NCI-H774 (cell line): ENCODE measurements at places on chromosomes 12 and 14.

DNA sequence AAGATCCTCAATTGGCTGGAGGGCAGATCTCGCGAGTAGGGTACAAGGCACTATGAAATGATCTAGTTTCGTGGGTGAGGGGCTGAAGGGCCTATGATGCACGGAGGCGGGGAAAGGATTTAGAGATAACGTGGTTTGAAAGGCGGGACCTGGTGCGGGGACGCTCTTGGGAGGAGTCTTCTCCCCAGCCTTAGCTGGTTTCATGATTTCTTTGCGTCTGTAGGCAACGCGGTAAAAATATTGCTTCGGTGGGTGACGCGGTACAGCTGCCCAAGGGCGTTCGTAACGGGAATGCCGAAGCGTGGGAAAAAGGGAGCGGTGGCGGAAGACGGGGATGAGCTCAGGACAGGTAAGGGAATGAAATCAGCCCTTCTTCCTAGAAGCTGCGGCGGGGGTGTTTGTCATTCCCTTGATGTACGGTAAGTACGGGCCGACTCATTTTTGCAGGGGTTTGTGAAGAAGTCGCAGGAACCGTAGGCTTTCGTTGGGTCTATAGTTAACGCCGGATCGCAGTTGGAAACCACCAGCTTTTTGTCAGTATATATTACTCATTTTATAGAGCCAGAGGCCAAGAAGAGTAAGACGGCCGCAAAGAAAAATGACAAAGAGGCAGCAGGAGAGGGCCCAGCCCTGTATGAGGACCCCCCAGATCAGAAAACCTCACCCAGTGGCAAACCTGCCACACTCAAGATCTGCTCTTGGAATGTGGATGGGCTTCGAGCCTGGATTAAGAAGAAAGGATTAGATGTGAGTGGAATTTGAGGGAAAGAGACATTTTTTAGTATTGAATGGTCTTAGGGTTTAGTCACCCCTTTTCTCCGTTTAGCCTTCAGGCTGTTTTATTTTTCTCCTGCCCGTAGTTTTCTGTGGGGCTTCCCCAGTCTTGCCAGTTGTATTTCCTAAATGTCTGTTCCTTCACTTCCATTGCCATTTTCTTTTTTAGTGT lies 602 bp downstream of the APEX1 start:
- DNase-seq, result no peak

GRCh38 chr12:107026806-107027635 lies 40.1 kb upstream of the MTERF2 start:
- DNase-seq, result no peak

GRCh38 chr14:78921856-78922255 lies 751.7 kb downstream of the NRXN3 start:
- no peak for DNase-seq

DNA sequence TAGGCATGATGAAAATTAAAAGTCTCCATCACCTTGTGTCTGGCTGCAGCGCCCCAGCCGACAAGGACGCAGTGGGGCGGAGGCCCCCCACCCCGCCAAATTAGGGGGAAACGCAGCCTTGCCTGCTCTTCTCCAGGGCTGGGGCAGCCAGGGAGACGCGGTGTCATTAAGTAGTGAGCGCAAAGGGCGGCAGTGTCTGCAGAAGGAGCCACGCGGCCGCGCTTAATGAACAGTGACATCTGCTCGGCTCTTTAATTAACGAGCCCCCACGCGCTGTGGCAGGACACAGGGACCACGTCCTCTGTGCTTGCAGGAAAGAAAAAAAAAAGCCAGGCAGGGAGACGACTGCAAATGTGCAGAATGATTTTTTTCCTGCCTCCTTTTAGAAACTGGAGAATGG lies 93.4 kb upstream of the NCOR2 start:
- no peak for DNase-seq

DNA sequence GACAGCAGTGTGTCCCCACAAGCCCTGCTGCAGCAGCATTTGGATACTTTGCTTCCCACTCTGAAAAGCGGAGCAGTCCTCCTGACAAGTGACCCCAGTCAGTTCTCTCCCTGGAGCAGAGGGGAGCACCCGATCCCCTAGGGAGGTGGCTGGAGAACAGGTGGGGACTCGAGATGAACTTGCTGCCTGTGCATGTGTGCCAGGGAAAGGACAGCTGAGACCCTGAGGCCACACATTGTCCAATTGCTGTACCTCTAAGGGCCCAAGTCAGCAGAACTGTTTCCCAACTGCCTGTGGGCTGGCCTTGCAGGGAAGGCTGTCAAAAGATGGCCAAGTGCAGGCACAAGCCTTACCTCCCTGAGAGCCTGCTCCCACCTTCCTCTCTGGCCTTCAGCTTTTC lies 55.1 kb downstream of the IFT43 start:
- no peak for DNase-seq

DNA sequence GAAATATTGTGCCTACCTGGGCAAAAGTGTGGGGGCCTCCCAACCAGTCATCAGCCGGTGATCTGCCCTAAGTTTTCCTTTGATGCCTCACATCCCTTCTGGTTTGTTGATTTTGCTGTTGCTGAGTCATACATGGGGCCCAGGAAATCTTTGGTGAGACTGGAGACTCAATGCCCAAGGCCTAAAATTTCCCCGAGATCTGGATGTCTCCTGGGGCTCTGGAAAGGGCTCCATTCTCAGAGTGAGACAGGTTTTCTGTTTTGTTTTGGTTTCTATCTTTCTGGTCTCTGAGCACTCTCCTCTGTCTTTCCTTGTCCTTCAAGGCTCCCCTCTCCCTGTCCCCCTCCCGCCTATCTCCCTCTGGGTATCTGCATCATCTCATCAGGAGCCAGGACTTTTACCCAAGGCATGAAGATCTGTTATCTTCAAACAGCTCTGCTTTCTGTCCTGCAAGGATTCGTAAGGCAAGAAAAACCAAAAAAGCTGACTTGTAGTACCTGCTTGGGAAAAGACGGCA lies 152.8 kb upstream of the MAX start:
- no peak for DNase-seq

- DNase-seq, result no peak
These were observed 42.0 kb upstream of the KRR1 start for GRCh38 chr12:75553398-75553797.
